ENCODE measurements at places on chromosomes 2 and 18.

- no peak for DNase-seq
Observed at GRCh38 chr18:2987876-2988790, 24.8 kb downstream of the LPIN2 start.

DNA sequence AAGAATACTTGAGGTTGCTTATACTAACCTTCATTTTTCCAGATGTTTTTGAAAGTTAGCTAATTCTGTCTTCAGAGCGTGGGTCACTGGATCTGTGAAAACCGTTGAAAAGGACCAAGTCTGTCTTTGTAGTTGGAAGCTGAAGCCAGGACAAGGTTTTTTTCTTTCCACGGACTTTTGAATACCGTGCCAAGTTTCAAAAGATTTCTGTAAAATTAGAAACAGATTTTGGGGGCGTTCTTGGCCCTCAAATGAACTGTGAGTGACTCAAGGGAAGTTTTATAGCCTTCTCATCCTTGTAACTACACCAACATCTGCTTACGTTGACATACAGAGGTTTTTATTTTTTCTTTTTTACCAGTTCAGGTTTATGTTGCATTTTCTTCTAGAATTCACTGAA, at the start of gene FAP:
Gene FAP (minus strand): TSS at position 152 of the 400 bp plus-strand sequence. CDS start 118 bp downstream, at position 34.
- no peak for DNase-seq

DNA sequence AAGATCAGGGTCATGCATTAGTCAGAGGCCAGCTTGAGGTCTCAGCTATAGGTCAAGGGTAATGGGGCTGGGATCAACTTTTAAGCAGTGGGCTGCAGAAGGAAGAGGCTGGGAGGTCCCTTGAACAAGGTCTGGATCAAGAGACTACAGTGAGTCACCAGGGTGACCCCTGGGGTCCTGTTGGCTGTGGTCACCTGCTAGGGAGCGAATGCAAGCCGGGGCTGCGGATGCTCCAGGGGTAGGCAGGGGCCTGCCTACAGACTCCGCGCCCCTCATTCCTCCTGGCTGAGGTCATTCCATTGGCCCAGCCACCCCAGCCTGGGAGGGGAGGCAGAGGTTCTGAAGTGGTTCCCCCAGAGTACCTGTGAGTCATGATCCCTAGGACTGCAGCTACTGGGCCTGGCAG, 110.4 kb downstream of the CYP26B1 start:
- no peak for DNase-seq

- DNase-seq: no peak
Observed at GRCh38 chr18:29181151-29181901, 1004.4 kb upstream of the CDH2 start.

DNA sequence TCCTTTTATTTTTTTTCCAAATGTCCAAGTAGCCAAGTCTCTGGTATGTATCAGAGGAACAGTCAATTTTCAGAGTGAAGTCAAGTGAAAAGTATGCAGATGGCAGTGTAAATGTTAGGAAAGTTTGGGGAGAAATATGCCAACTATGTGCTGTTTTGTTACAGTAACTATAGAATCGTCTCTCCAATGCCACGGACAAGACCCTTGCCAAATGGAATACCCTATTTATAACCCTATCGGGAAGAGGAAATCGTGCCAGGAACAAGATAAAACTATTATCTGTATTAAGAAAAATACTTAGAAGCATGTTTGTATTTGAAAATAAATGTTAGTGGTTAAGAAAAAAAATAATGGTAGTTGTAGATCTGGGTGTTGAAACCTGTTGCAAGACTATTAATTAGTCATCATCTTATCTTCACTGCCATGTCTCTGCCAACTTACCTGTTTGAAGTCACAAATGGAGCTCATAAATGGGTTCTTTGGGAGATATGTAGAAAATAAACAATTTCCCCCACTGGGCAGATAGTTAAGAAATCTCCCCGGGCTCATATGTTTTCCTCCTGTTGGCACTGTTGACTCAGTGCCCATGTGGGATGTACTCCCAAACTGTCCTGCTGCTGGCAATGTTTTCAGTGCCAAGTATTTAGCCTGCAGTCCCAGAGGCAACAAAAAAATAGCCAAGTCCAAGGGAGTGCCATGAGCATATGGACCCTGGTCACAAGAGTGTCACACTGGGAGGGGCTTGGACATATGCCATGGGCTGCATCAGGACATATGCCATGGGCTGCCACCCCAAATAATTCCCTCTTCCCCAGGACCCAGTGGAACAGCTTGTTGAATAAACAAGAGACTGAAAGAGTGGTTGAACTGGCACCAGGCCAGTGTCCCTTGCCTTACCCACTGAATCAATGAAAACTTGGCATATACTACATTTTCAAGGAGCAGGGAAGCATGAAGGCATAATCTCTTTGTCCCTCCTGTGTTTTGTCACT, 366.9 kb downstream of the OSR1 start:
- DNase-seq: peak; percentile 98

- no peak for DNase-seq
Observed at GRCh38 chr2:176601066-176601465, 331.8 kb downstream of the MTX2 start.

DNA sequence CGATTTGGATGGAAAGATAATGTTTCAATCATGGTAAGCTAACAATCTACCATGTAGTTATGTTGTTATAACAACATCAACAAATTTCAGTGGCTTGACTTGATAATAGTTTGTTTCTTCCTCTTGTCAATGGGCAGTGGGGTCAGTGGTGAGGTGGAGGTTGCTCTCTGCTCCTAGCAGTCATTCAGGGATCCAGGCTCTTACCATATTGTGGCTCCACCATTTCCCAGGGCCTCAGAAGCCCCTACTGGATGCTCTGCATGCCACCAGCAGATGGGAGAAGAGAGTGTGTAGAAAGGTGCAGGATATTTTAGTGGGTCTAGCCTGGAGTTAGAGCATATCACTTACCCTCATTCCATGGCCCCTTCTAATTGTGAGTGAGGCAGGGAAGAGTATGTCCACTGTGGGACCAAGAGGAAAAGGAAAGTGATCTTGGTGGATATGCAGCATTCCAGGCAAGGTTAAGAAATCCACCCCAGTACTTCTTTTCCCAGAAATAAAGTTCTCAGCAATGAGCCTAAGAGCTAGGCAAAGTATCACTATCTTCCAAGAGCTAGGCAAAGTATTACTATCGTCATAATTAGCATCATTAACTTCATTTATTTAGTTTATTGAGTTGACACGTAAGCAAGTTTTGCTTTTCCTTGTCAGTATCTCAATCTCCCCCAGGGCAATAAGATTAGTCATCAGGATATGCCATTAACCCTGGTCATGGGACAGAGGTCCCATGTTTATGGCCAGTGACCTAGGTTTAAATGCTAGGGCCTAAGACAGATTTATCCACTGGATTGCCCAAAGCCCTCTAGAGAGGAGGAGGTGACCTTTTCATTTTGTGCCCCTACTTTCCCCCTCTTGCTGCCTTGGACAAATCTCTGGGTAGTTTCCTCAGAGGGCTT, 4.2 kb upstream of the IWS1 start:
- DNase-seq: no peak

DNA sequence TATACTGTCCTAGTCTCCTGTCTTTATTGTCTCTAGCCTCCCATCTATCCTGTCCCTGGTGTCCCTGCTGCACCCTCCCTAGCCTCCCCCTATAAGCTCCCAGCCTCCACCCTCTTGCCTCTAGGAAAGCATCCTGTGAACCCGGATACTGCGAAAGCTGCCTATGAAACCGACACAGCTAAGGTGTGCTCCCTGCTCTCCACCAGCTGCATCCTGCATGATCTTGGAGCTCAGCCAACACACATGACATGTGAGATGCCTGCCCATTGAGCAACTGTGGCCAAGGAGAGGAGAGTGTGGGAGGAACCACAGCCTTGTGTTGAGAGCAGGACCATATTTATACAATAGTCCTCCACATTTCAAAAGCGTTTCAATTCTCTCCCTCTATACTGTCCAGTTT, 187.1 kb downstream of the ZBTB7C start:
- DNase-seq: peak; percentile 98

- no peak for DNase-seq
Observed at GRCh38 chr18:40208958-40209357, 1746.1 kb upstream of the PIK3C3 start.

DNA sequence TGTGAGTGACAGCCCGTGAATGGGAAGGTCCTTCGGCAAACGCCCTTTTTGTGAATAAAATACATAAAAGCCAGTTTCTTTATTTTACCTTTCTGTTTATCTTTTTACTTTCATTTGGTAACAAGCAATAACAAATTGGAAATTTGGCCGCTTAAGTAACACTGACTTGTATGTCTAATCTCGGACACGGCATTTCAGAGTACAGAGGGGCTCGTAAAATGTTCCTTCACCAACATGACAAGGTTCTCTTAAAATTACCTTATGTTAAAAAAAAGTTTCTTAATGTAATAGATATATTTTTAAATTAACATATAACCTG, 558 bp upstream of the NEMP2 start:
- no peak for DNase-seq

- DNase-seq: no peak
Observed at GRCh38 chr2:188571543-188572303, 280.0 kb downstream of the GULP1 start.

- DNase-seq: no peak
Observed at GRCh38 chr2:56741601-56742102, 557.9 kb downstream of the CCDC85A start.

- no peak for DNase-seq
Observed at GRCh38 chr2:186648130-186648529, 45.7 kb upstream of the FAM171B start.

GRCh38 chr2:47426786-47427185, 23.8 kb downstream of the MSH2 start:
- DNase-seq: no peak

DNA sequence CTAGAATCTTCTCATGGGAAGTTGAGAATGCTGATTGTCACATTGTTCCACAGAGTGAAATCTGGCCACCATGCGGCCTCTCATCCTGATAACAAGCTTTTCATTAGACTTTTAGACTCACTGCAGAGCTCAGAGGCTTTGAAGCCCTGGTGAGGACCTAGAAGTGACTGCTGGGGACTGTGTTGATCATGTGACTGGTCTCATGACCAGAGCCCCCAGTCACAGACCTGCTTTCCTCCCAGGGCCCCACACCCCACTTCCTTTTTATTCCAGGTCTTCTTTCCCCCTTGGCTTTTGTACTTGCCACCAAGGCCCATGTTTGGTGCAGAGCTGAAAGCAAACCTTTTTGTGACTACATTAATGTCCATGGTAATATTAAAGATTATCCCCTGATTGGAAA, 45.2 kb downstream of the PRKCE start:
- no peak for DNase-seq

DNA sequence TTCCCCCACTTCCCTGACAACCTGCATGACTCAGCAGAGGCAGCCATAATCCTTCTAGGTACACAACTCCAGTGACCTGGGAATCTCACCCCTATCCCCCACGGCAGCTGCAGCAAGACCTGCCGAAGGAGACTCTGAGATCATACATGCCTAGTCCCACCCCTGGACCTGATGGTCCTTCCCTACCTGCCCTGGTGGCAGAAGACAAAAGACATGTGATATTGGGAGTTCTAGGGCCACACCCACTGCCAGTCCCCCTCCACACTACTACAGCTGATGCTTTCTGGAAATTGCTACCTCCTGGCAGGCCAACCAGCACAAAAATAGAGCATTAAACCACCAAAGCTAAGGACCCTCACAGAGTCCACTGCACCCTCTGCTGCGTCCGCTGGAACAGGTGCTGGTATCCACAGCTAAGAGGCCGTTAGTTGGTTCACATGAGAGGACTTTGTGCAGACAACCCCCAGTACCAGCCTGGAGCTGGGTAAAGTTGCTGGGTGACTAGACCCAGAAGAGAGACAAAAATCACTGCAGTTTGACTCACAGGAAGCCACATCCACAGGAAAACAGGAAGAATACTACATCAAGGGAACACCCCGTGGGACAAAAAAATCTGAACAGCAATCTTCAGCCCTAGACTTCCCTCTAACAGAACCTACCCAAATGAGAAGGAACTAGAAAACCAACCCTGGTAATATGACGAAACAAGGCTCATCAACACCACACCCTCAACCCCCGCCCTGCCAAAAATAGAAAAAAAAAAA, 12.5 kb downstream of the MARCO start:
- DNase-seq: no peak

DNA sequence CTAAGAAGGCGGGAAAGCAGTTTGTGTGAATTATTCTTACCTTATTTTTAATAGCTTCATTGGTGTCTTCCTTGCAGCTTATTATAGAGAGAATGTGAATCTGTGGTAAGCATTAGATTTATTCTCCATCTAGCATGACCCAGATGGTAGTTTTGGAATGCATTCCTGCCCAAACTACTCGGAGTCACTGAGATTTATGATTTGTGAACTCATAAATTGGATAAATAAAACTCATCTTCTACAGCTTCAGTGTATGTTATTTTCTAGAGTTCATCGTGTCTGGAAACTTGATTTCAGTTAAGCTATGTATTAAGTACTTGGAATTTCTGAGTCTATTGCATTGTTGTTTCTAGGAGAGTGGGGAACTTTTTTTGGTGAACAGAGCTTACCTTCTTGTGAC, 170.5 kb downstream of the FAM210A start:
- DNase-seq: no peak

DNA sequence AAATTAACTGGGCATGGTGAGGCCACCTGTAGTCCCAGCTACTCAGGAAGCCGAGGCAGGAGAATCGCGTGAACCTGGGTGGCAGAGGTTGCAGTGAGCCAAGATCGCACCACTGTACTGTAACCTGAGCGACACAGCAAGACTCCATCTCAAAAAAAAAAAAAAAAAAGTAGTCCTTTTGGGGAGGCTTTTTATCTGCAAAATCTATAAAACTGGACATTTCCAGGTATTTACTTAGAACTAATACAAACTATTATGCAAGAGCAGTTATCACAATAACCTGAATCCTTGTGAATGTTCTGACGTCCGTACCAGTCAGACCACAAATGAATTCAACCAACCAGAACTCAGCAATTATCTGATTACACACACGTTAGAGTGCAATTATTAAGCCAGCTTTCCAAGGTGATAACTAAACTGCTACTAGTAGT, 8.8 kb upstream of the RAPH1 start:
- no peak for DNase-seq

DNA sequence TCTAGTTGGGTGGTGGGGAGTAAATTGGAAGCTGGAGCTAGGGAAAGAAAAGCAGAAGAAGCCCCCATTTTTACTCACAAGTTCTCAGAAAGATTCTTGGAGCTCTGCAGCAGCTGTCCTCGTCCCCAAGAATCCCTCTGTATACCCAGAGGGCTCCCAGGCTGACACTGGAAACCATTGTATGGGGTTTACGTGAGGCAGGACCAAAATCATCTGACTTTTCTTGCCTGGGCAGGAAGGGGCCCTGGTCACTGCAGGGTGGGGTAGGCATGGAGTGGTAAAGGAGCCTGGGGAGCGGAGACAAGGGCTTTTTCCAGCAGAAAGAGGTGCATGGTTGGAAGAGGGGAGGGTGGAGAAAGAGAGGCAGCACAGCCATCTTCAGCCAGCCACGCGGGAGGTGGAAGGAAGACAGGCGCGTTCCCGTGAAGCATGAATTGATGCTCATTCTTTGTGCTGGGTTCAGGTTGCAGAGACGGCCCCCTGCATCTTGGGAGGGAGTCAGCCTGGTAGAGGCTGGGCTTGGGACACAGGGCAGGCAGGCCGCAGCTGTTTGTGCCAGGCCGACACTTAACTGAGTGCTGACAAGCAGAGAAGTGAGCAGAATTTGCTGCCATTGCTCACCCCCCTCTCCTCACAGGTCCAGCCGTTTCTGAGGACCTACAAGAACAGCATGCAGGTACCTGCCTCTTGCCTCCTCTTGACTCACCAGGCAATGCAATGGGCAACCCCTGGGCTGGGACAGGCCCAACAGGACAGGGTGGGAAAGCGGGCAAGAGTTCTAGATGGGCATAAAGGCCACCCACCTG, 94.8 kb downstream of the PLB1 start:
- no peak for DNase-seq
